ENCODE measurements at places on chromosomes 12 and 14. TPM values are rescaled to one million over a fixed set of nuclear protein-coding genes. Genes with fewer than 3 reads are reported as not detected.
A peak's percentile ranks its signal among the peaks of the same experiment; 100 is the strongest.

- no peaks in the 10 kb centered on the region for H3K4me1 ChIP-seq
- no peak overlapping the region for H3K27ac ChIP-seq
- no peaks in the 10 kb centered on the region for H3K27me3 ChIP-seq
- DNase-seq, result no peak
- no peak overlapping the region for H3K4me3 ChIP-seq
- H3K36me3 ChIP-seq, result no peaks in the 10 kb centered on the region
Measured at GRCh38 chr12:24425601-24425970, 476.1 kb upstream of the SOX5 start.

The C12orf75 gene
- 1.1 TPM for total RNA-seq

DNA sequence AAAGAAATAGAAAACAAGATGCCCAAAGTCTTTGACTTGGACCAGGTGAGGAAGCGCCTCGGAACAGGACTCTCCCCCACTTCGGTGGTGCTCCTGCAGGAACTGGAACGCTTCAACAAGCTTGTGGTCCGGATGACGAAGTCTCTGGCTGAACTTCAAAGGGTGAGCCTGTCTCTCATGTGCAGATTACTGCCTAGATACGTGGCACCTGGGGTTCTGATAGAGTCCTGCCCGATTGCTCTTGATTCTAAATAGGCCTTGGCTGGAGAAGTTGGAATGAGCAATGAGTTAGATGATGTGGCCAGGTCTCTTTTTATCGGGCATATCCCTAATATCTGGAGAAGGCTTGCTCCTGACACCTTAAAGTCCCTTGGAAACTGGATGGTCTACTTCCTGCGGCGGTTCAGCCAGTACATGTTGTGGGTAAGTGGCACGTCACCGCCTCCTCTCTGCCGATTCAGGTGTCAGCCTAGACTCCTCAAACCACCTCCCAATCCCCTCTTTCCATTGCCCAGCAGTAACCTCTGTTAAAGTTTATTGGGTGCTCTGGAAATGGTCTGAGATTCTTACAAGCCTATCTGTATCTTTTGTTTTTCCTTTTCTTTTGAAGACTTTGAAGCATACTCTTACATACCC, 40.8 kb downstream of the CCDC92 start:
- H3K4me3 ChIP-seq, result no peak overlapping the region
- DNase-seq, result no peak
- no peaks in the 10 kb centered on the region for H3K36me3 ChIP-seq
- H3K27ac ChIP-seq, result no peak overlapping the region
- no peaks in the 10 kb centered on the region for H3K4me1 ChIP-seq

- no peaks in the 10 kb centered on the region for H3K4me1 ChIP-seq
- H3K4me3 ChIP-seq, result no peak overlapping the region
- H3K27ac ChIP-seq, result no peak overlapping the region
- no peaks in the 10 kb centered on the region for H3K27me3 ChIP-seq
- H3K36me3 ChIP-seq, result no peaks in the 10 kb centered on the region
Measured at GRCh38 chr14:72501439-72501838, 392.5 kb downstream of the DPF3 start.

The ASPG gene
- 16.3 TPM for total RNA-seq

The KIF26A gene
- total RNA-seq, result 11.8 TPM

DNA sequence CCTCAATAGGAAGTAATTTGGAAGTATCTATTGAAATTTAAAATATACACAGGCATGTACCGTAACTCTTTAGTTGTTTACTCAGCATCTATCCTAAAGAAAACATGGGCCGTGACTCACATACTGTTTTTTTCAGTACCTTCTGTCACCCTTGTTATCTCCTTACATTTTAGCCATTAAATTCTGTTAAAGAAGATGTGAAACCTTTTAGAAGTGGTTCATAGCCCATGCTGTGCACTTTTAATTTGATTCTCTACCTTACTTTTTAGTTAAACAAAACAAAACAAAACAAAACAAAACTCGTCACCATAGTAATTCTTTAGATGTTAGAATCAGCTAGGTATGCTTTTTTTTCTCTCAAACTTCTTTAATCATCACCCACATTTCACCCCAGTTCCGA, 494.4 kb upstream of the RGS6 start:
- DNase-seq, result no peak
- no peaks in the 10 kb centered on the region for H3K36me3 ChIP-seq
- H3K4me3 ChIP-seq, result no peak overlapping the region
- no peaks in the 10 kb centered on the region for H3K27me3 ChIP-seq
- no peaks in the 10 kb centered on the region for H3K4me1 ChIP-seq

- H3K4me1 ChIP-seq, result no peaks in the 10 kb centered on the region
- no peak for DNase-seq
- no peaks in the 10 kb centered on the region for H3K27me3 ChIP-seq
- H3K27ac ChIP-seq, result no peak overlapping the region
- H3K4me3 ChIP-seq, result no peak overlapping the region
Measured at GRCh38 chr14:91012045-91012444, 48.4 kb downstream of the RPS6KA5 start.

DNA sequence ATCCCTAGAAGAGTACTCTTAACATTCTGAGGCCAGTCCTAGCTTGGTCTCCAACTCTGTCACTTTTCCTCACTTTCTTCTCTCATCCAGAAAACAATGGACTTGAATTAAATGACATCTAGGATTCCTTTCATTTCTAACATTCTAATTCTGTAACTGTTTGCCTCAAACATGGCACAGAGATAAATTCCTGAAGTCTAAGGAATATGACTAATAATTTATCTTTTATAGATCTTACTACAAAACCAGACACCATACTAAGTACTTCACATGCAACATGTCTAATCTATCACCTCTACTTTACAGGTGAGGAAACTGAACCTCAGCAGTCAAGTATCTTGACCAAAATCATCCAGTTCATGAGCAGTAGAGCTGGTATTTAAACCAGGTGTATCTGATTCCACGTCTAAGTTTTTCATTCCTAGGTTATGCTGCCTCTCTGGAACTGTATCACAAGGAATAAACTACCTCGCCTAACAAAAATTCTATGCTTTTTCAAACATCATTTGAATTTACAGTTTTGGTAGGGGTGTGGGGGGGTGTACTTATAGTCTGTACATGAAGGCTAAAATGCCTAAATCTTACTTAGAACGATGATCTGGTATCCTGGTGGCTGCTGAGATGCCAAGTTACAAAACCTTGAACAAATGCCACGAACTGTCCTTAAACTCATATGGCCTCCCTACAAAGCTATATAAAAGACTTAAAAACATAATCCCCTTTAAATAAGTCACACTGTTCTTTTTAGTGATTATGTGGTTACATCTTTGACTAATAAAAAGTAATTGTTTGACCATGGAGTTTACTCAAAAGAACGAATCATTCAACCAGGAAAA, 41.6 kb downstream of the ATXN2 start:
- no peaks in the 10 kb centered on the region for H3K4me1 ChIP-seq
- H3K27me3 ChIP-seq, result no peaks in the 10 kb centered on the region

- no peaks in the 10 kb centered on the region for H3K27me3 ChIP-seq
- H3K4me1 ChIP-seq, result peaks cover 5% of the 10 kb centered on the region
- no peak overlapping the region for H3K4me3 ChIP-seq
- no peak overlapping the region for H3K27ac ChIP-seq
- no peak for DNase-seq
Measured at GRCh38 chr14:51552275-51552674, 99.4 kb upstream of the FRMD6 start.

DNA sequence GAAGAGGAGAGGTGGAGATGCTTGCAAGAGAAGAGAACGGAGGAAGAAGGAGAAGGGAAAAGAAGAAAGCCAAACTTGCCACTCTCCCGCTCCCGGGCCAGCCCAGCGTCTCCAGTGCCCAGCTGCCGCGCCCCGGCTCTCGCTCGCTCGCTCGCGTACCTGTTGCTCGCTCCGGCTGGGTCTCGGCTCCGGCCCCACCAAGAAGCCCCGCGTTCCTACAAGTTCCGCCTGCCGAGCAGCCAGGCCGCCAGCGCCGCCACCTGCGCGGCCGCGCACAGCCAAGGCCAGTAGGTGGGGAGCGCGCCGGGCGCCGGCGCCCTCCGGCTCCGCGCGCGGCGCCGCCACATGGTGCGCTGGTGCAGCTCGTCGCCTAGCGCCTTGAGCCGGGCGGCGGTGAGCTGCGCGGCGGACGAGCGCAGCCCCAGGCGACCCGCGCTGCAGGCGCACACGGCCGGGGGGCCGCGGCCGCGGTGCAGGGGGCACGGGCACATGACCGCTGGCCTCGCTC, 370 bp downstream of the HRK start:
- H3K4me1 ChIP-seq, result peaks cover 41% of the 10 kb centered on the region
- H3K4me3 ChIP-seq, result peak overlapping the region; percentile 54
- no peak overlapping the region for H3K27ac ChIP-seq
- DNase-seq, result peak; percentile 28

The NEDD8 gene
- total RNA-seq, result 206 TPM

DNA sequence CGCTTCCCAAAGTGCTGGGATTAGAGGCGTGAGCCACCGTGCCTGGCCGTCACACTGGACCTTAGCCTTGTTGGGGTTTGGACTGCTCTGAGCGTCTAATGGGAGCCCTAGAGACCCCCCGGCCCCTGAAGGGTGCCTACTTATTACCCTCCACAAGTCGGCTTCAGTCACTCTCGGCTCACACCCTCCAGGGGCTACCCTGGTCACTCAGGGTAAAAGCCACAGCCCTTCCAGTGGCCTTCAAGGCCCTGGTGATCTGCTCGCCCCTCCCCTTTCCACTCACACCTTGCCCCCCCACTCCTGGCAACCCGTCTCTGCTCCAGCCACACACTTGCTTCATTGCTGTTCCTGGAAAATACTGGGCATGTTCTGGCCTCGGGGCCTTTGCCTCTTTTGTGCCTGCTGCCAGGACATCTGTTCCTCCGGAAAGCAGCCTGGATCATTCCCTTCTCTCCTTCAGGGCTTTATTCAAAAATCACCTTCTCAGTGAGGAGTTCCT, 3.6 kb upstream of the MORN3 start:
- H3K27ac ChIP-seq, result no peak overlapping the region
- H3K27me3 ChIP-seq, result no peaks in the 10 kb centered on the region
- peaks cover 14% of the 10 kb centered on the region for H3K4me1 ChIP-seq

The TC2N gene
- total RNA-seq, result 1.1 TPM

- H3K27ac ChIP-seq, result peak overlapping the region; percentile 98
- H3K4me1 ChIP-seq, result peaks cover 26% of the 10 kb centered on the region
- H3K4me3 ChIP-seq, result peak overlapping the region; percentile 73
- no peaks in the 10 kb centered on the region for H3K36me3 ChIP-seq
- DNase-seq, result peak; percentile 48
- no peaks in the 10 kb centered on the region for H3K27me3 ChIP-seq
Measured at GRCh38 chr12:12723681-12724420, 6.7 kb downstream of the CDKN1B start.

DNA sequence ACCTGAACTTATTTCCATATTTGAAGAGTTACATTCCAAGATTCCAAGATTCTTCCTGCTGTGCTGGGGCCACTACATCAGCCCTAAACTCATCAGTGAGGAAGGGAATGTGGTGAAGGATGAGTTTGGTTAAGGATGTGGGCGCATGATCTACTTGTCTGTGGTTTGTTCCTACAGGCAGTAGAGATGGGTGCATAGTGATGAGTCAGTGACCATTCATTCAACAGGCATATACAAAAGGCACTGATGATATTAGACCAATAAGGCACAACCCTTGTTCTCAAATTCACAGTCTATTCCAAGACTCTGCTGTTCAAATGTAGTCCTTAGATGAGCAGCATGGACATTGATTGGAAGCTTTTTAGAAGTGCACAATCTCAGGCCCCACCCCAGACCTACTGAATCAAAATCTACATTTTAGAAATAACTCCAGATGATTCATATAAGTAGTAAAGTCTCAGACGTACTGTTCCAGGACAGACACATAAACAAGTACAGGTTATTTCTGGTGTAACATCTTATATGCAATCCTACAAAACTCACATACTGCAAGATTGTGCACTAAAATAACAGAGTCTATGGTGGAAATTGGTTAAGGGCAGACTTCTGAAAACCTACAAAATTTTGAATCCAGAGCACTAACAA, 47.7 kb upstream of the MAP3K9 start:
- H3K27ac ChIP-seq, result no peak overlapping the region
- H3K36me3 ChIP-seq, result no peaks in the 10 kb centered on the region
- DNase-seq, result no peak
- no peaks in the 10 kb centered on the region for H3K27me3 ChIP-seq
- no peaks in the 10 kb centered on the region for H3K4me1 ChIP-seq

GRCh38 chr12:131829356-131829747, 1.2 kb downstream of the MMP17 start:
- peak overlapping the region; percentile 15 for H3K4me3 ChIP-seq
- no peak for DNase-seq
- H3K36me3 ChIP-seq, result no peaks in the 10 kb centered on the region
- H3K27ac ChIP-seq, result peak overlapping the region; percentile 17
- peaks cover 3% of the 10 kb centered on the region for H3K4me1 ChIP-seq
- peaks cover 55% of the 10 kb centered on the region for H3K27me3 ChIP-seq

The KRT2 gene
- not detected for total RNA-seq
